Activated gamma-delta T cell treated with Interleukin-2 at 50 U/mL for 16 hours (primary cell): ENCODE measurements at places on chromosomes 16 and 17.

DNA sequence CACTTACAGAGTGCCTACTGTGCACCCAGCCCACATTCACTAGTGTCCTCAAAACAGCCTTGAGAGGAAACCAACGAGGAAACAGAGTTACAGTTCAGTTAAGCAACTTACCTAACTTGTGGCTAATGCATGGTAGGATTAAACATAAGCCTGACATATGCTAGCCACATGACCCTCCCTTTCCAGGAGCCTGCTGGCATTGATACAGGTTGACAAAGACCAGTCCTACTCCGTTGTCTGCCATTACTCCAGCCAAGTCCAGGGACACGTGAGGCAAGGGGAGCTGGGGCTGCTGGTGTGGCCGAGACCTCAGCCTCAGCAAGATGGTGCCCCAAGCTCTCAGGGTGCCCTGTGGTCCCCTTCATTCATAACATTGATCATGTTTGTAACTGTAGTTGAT is 37.9 kb downstream of the SNX20 start:
- DNase-seq, result no peak

- no peak for DNase-seq
These were observed 32.5 kb upstream of the RAI1 start for GRCh38 chr17:17648762-17649161.

DNA sequence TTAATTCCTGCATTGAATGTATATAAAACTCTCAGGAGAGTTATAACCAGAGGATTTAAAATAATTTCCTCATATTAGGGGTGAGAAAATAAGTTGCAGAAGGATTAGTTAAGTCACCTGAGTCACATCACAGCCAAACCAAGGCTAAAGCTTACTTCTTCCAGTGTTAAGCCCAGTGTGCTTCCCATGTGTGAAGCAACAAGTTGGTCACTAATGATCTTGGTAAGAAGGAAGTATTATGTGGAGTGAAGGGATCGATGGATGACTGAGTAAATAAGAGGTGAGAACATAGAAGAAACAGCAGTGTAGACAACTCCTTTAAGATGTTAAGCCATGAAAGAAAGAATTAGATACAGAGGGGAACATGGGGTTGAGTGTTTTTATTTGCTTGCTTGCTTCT is 20.6 kb downstream of the ESRP2 start:
- DNase-seq, result no peak

DNA sequence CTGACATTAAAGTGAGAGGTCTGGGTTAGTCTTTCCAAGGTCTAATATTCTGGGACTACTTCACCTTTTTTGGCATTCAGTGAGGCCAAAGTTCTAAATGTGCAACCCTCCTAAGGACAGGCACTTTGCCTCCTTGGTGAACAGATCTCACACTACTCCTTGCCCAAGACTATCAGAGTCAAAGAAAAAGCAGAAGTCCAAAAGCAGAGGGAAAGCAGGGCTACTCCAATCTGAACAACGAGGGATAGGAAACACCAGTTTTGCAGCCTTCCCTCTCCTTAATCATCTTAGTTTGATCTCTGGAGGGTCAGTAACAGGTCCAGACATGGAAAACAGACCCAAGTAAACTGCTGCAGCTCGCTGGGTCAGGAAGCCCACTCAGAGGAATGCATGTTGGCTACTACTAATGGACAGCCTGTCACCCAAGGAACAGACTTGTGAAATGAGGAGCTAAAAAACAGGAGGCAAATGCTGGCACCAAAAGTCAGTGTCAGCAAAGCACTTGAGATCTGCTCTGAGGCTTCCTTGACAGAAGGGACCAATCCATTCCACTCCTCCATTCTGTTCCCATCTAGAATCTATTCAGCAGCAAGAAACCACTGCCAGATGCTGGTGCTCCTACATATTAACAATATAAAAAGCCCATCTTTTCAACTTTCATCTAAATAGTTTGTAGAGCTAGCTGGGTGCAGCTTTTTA is 29.9 kb downstream of the DCUN1D3 start:
- DNase-seq, result no peak

DNA sequence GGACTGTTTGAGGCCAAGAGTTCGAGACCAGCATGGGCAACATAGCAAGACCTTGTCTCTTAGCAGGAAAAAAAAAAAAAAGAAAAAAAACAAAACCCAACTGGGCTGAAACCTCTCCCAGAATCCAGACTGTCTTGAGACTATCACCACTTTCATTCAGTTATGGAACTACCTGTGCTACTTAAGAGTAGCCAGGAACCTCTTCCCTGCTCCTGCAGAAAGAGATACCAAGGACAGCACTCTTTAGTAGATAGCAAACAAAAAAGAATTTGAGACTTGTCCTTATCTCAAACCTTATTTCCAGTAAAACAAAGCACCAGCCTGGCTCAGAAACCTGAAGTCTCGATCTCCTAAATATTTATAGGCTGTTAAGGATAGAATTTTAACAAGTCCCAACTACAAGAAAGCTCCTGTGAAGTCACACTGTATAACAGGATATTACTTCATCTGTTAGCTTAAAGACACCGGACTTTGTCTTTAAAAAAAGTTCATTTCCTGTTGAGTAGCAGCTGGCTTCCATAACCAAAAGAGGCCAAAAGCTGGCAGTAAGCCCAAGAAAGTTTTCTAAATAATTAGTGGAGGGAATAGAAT is 5.1 kb downstream of the CDR2 start:
- no peak for DNase-seq

GRCh38 chr17:75553295-75554110 is 28.0 kb downstream of the LLGL2 start:
- no peak for DNase-seq

DNA sequence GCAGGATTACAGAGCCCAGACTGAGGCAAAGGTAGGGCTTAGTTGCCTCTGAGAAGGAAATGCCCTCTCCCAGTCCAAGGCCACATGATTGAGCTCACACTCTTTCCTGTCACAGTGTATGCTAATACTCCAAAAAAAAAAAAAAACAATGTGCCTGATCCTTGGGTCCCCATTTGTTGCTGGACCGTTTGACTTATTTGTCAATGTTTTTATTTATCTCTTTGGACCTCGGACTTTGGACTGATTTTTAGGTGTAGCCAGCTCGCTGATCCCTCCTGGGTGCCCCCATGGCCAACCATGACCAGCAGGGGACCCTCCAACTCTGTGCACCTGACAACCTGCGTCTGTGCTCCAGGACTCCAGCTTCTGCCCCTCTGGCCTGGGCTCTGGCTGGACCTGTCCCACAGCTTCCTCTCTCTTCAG is 622 bp upstream of the CCL16 start:
- DNase-seq, result no peak

DNA sequence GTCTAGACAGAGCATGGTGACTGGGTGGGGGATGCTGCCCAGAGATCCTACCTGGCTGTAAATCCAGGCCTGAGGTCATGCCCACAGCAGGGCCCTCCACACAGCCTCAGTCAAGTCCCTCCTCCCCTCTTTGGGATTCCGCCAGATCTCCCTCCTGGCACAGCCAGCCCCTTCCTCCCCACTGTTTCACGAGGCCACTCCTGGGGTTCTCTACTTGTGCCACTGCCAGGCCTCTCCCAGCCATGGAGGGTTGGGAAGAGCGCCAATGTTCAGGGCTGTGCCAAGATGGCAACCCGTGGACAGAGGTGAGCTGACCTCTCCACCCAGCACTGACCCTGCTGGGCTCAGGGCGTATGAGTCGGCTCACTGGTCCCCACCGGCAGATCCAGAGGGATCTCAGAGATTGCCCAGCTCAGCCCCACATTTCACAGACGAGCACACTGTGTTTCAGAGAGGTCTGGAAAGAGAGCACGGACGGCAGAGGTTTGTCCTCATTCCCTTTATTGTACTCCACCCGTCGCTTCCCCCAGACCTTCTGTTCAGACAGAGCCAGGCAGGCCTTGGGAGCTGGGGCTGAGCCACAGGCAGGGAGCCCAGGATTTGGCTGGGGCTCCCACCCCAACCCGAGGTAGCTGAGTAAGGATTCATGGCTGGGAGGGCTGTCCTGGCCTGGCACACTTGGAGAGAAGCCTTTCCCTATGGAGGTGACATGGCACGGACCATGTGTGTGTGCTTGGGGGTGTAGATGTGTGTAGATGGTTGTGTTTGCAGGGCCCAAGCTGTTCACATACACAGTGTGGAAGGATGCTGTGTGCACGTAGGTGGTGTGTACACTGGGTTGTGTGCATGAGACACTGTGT is 3.5 kb upstream of the CAMKK1 start:
- no peak for DNase-seq
